ENCODE measurements at places on chromosomes 7 and 10.

GRCh38 chr10:114508376-114508775, 104.1 kb upstream of the AFAP1L2 start:
- no peak for DNase-seq

DNA sequence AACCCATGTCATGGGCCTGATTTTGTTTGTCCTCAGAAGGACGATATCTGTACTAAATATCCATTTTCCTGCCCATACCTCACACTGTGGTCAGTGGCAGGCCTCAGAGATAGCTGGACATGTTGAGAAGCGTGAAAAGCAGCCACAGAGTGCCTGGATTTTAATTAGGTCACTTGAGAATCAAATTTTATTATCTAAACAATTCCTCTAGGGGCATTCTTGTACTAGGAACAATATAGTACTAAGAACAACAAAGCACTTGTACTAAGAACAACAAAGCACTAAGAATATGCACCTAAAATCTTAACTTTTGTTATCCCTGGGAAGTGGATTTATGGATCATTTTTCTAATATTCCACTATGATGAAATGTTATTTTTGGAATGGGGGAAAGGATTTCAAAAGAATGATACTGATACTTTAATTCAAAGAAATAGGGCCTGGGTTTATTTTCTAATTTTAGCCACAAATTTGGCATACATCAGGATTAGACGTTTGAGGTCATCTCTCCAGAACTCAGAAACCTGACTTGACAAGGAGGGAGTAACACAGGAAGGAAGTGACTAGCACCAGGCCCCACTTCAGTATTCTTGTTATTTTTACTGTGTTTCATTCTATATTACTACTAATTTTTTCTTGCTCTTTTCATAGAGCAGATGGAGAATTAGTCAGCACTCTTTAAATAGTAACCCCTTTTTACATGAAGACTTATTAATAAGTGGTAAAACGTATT, 112.2 kb downstream of the EXOC4 start:
- DNase-seq = no peak

DNA sequence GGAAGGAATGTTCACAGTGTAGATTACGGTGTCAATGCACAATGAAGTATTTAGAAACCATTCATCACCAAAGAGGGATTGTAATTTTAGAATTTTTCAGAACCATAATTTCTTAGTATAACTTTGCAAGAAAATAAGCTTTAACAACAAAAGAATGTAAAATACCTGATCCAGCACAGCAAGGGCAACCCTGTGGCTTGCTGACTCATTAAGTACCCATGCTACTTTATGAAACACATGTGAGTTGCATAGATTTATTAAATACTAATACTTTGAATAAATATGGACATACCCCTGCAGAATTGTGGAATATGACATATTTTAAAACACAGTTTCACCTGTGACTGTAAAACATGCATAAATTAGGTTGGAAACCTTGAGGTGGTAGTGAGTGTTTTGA, 281.3 kb downstream of the ZNF248 start:
- DNase-seq = no peak

DNA sequence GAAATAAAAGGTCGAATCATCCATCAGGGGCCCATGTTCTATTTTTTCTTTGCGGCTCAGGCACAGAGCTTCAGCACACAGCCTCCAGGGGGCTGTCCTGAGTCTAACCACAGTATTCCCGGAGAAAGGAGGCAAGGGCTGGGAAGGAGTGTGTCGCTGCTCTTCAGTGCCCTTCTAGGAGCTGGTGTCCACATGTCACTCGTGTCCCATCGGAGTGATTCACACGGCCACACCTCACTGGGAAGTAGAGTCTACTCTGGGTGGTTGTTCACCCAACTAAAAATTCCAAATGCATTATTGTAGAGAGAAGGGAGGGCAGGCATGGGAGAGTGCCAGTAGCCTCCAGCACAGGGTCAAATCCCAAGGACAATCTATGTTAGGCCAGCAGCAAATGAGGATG, 114.8 kb upstream of the LANCL2 start:
- no peak for DNase-seq

DNA sequence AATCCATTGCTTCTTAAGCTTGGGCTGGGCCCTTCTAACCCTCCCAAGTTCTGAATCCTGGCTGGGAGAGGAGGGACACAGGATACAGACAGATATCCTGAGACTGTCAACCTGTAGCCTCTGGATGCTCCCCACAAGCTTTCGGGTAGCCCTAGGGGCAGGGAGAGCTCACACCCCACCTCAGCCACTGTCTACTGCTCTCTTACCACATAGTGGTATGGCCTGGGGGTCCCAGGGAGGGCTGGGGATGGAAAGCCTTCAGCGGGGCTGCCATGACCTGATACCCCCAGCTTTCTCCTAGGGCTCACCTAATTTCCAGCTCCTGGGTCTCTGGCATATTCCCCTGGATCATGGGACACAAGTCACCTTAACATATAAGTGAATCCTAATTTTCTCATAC, 25.1 kb downstream of the CRHR2 start:
- no peak for DNase-seq

DNA sequence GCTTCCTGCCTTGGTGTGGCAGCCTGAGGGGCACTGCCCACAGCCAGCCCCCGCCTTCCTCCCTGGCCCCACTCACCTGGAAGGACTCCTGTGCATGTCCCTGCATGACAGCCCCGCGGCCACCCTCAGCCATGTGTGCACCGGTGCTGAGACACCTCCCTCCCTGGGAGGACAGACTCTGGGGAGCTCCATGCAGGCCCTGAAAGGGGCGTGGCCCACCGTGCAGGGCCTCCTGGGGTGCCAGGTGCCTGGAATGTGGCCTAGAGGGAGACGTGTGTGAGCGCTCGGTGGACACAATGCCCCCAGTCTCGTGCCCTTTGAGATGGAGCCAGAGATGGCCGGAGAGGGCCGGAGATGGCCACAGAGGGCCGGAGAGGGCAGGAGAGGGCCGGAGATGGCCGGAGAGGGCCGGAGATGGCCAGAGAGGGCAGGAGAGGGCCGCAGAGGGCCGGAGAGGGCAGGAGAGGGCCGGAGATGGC, 59.1 kb upstream of the PPP2R2D start:
- DNase-seq = no peak

DNA sequence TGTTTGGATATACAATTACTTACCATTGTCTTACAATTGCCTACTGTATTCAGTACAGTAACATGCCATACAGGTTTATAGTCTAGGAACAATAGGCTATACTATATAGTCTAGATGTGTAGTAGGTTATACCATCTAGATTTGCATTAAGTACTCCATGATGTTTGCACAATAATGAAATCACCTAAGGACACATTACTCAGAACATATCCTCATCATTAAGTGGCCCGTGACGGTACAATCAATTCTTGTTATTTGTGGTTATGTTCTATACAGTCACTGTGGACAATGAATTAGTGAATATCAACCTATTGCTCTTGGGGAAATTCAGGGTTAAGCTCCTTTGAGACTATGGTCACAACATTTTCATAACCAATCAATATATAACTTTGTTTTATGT, 75.6 kb downstream of the MICU1 start:
- no peak for DNase-seq

DNA sequence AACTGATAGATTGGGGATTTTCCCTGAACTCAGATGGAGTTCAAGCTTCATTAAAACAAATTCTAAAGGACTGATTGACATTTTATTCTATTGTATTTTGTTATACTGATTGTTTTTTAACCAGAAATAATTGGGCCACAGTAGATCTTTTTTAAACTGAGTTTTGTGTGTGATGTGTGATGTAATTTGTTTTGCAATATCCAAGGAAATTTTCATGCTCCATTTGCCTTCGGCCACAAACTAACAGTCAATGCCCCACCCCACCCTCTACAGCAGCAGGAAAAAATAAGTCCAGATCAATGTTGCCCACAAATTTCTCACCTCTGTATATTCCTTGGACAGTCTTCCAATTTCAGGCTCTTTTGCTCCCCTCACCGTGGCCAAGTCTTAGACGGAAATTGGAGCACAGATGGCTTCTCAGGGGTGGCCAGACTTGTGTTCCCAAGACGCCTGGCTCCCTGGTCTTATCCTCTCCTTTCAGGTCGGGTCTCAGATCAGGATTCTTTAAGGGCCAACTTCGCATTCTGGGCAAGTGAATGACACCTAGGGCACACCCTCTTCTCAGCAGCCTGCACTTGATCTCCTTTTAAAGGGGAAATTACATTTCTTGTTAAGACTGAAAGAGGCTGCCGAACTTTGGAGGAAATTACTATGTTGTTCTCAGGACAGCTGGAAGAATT, at the start of gene SVOPL:
SVOPL (minus strand) TSS at position 506 of the 680 bp plus-strand sequence. CDS start 22,317 bp downstream, outside the sequence.
- no peak for DNase-seq

- no peak for DNase-seq
Measured at GRCh38 chr7:48207155-48207675, 36.0 kb downstream of the ABCA13 start.

DNA sequence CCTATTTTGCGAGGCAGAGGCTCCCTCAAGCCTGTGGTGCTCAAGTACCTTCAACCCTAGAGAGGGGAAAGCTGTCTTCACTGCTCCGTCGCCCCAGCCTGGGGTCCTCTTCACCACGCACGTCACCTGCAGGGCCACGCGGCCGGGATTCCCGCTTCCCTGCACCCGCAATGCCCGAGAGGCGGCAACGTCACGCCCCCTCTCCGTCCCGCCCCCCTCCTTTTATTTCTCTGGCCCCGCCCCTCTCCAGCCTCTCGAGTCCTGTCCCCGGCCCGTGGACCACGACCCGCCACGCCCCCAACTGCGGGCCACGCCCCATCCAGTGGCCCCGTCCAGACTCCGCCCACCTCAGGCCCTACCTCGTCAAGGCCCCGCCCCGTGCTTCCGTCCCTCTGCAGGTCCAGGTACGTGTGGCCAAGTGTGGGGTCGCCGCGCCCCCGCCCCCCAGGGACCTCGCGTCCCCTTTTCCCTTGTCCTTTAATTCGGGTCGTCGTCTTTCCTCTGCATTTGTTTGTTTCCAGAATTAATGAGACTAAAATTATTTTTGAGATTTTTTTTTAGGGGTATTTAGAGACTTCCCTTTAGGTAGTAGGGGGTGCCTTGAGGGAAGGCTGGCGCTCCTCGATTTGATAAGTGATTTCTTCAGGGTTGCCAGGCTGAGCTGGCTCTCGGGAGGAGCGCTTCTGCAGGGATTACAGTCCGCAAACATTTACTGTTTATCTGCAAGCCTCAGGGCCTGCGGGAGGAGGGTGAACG, 69.8 kb upstream of the BAIAP2L1 start:
- no peak for DNase-seq

DNA sequence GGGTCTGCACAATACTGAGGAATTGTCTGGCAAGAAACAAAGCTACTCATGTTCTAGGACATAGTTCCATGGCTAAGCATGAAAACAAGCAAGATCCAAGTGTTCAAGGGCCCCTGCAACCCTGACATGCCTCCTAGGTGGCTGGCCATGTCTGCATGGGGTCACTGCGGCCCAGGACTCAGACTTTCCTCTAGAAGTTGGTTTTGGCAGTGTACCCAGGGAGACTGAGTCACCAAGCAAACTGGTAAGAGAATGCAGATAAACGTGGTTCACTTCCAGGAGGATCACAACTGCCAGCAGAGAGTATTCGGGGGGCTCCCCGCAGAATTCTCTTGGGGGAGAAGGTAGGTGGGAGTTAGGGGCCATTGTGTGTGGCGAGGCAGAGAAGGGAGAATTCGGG, 7.4 kb upstream of the PFKFB3 start:
- no peak for DNase-seq

- no peak for DNase-seq
Measured at GRCh38 chr7:11404355-11404754, 427.6 kb downstream of the THSD7A start.

DNA sequence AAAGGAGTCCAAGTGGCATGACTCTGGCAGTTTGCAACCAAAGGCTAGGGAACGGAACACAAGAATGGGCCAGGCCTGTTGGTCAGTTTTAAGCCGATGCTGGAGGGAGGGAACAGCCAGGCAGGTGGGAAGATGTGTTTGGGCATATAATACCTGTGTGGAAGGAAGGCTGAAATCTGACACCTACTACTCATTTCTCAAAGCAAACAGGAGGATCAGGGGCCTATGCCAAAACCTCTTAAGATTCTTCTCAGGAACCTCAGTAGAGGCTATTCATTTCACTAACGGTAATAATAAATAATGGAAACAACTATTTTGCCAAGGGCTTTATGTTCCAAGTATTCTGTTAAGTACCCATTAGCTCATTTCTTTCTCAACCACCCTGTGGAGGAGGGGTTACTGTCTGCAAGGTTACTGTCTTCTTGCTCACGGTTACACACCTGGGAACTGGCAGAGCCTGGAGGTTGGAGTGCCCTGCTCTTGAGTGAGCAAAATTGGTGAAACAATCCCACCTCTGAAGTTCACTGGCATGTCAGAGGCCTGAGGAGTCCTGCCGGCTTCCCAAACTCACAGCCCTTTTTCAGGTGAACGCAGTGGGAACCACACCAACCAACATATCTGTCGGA, 35.5 kb downstream of the GOT1 start:
- DNase-seq = no peak

DNA sequence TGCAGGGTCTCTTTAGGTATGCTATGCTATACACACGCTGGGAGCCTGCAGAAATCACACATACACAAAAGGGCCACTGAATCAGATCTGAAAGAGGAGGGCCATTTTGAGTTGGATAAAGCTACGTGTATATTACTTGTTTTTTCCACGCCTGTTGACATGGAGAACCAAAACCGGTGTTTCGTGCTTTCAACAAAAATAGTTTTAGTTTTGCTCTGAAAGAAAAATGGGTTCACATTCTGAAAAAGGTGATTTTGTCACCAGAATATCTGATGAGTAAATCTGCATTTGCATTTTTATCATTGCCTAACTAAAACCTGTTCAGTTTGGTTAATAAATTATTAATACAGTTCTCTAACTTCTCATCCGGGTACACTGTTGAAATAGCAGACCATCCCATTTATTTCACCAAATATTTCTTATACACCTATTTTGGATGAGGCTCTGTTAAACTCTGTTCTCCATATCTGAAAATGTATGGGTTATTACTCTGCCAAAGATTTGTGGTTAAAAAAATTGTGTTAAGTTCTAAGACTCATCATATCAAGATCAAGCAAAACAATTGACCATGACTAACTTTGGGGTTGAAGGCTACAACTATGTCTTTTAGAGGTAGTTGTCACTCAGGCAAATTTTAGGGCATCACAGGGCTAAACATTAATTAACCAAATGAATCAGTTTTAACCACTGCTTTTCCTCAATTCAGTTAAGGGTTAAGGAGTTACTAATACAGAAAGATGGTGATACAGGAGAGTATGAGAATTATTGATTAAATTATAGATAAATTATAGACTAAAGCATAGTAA, 101.2 kb upstream of the RPA3 start:
- no peak for DNase-seq

- no peak for DNase-seq
Measured at GRCh38 chr10:110138197-110138812, 69.1 kb upstream of the MXI1 start.

DNA sequence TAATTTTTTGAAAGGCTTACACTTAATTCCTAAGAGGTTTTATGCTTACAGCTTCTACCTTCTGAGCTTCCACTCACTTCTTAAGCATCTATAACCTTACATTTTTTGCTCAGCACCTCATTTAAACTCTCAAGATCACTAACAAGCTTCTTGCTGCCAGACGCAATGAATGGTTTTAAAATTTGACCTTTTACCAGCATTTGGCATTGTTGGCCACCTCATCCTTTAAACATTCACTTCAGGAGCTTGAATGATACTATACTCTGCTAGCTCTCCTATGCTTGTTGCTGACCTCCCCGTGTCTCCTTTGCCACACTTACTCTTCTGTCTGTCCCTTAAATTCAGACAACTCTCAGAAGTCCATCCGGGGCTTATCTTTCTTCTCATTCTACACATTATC, 37.7 kb upstream of the ODAD2 start:
- no peak for DNase-seq

- no peak for DNase-seq
Measured at GRCh38 chr10:96596422-96597407, 9.9 kb upstream of the TM9SF3 start.

GRCh38 chr10:36185097-36185496, 543.0 kb upstream of the FZD8 start:
- DNase-seq = no peak

- DNase-seq = no peak
Measured at GRCh38 chr7:47719675-47720074, 137.8 kb upstream of the TNS3 start.
